Dermis blood vessel endothelial cell (primary cell): ENCODE measurements at places on chromosomes 5 and 9.

DNA sequence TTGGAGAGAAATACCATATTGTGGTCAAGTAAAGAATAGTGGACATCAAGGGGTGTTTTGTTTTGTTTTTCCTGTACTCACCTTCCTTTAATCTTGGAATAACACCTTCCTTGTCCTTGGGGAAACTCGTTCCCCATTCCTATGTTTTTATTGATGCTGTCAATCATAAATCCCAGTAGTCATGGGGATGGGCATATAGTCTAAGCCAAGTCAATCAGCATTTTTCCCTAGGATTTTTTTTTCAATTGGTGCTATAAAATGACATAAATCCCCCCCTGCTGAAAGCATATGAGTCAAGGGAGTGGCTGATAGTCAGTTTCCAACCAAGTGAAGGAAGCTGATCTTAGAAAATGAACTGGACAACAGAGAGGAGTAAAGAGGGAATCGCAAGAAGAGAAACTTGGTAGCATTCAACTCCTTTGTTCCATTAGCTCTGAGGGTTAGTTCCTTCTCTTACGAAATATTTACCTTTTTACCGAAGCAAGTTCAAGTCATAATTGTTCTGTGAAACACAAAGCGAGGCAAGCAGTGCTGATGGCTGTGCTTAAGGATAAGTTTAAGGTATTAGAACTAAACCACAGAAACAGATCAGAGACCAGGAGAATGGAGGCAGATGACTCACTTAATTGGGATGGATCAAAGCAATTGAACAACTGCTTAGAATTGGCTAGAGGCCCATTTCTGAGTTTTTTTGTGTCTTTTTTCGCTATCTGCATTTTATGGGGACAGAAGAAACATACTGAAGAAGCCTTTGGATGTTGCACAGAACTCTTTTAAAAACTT, 218.6 kb downstream of the SEMA6A start:
- DNase-seq = no peak

DNA sequence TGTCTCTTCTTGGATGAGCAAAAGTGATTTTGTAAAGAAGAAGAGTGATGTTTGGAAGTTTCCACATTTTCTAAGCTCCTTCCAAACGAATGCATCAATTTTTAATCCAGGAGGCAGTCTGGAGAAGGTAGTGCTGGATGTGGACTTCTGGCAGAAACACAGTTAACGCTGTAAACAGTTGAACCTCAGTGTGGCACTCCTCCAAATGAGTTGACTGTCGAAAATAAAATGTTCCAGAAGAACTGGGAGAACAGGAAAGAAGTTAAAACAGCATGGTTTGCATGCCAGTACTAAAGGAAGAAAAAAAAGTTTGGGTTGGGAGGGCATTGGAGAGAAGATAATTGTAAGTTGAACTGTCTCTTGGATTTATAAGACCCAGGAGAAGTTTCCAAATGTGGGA, 6.5 kb downstream of the ZNF462 start:
- peak; percentile 44 for DNase-seq

GRCh38 chr9:137446851-137447471, 5.8 kb upstream of the ENTPD8 start:
- no peak for DNase-seq

DNA sequence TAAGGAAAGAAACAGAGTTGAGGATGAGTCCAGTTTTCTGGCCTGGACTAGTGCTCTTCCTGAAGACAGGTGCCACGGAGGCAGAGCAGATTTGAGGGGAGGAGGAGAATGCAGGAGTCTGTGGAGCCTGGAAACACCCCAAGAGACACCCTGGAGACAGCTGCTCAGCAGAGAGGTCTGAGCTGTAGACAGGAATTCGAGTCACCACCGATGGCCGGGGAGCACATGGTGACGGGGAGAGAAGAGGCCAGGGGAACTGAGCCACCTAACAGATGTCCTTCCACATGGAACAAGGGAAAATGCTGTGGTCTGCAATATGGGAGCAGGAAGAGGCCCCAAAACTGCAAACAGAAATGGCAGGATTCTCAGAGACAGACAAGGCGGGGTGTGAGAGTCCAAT, 22.9 kb downstream of the CPLX2 start:
- no peak for DNase-seq

GRCh38 chr5:122390154-122390553, 78.1 kb downstream of the SNCAIP start:
- DNase-seq = no peak

GRCh38 chr5:147439254-147439653, 70.6 kb downstream of the DPYSL3 start:
- no peak for DNase-seq

- no peak for DNase-seq
Observed at GRCh38 chr5:92635001-92635461, 946.0 kb downstream of the NR2F1-AS1 start.

- no peak for DNase-seq
Observed at GRCh38 chr9:33439731-33440130, 7.7 kb downstream of the AQP3 start.

GRCh38 chr5:32022638-32023037, 151.5 kb downstream of the GOLPH3 start:
- DNase-seq = no peak

DNA sequence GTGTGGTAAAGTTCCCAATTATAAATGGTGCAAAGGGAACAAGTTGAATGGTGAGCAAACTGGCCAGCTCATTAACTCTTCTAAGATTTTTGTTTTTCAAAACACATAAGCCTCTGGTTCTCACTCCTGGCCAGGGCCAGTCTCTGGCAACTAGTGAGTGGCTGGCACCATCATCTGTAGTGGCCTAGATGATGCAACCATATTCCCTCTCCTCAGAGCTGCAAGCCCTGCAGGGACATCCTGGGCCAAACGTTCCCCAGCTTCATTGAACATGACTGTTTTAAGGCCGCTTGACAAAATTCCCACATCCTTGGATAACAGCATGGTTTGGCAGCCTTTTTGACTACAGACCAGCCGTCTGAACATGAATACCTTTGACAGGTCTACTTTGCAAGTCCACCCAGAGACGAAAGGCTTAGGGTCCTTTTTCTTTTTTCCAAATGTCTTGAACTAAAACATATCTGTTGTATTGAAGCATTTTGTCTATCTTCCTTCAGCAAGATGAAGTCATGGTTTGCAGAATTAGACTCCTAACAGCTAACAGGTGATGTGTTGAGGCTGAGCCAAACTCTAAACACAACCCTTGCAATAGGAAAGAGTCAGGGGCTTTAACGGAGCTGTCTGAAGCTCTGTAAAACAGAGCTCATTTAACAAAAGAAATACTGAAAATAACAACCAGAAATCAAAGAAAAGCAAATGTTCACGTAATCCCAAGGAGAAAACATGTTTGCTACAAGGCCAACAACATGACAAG, 23.8 kb downstream of the MACROH2A1 start:
- DNase-seq = no peak

- DNase-seq = no peak
Observed at GRCh38 chr9:88653406-88653805, 118.4 kb downstream of the NXNL2 start.
